ENCODE measurements at places on chromosomes 3 and 15.

GRCh38 chr3:100525753-100526612 is 33.6 kb downstream of the TMEM45A start:
- H3K4me1 ChIP-seq = peaks cover 5% of the 10 kb centered on the region
- H3K27me3 ChIP-seq = peaks cover 7% of the 10 kb centered on the region
- H3K36me3 ChIP-seq = peaks cover 48% of the 10 kb centered on the region
- no peak for DNase-seq
- H3K27ac ChIP-seq = peak overlapping the region; percentile 58

GRCh38 chr3:116836286-116836685 is 126.7 kb downstream of the TUSC7 start:
- H3K4me3 ChIP-seq = no peak overlapping the region
- no peak for DNase-seq
- no peaks in the 10 kb centered on the region for H3K4me1 ChIP-seq
- no peaks in the 10 kb centered on the region for H3K27me3 ChIP-seq

DNA sequence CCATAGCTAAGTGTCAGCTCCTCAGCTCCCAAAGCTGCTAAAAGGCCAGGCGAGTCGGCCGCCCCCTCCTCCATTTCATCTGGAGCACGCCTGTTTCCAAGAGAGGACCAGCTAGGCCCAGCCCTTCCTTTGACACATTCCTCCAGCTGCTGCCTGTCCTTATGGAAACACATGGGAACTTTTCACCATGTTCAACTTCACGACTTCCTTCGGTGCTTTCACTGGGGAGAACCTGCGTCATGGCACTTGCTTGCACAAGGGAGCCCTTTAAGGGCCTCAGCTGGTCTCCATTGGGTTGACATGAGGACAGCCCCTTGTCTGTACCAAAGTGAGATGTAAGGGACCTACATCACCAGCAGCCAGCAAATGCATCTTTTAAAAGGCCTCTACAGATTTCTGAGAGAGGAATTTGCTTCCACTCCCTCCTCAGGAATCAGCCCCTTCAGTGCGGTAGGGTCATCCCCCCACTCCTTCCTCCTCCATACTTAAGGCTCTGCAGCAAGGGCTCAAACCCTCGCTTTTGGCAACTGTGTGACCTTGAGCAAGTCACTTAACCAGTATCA is 2.1 kb downstream of the MAGI1 start:
- H3K27me3 ChIP-seq = peaks cover 3% of the 10 kb centered on the region
- H3K36me3 ChIP-seq = peaks cover 11% of the 10 kb centered on the region
- peak; percentile 13 for DNase-seq
- H3K27ac ChIP-seq = peak overlapping the region; percentile 60

DNA sequence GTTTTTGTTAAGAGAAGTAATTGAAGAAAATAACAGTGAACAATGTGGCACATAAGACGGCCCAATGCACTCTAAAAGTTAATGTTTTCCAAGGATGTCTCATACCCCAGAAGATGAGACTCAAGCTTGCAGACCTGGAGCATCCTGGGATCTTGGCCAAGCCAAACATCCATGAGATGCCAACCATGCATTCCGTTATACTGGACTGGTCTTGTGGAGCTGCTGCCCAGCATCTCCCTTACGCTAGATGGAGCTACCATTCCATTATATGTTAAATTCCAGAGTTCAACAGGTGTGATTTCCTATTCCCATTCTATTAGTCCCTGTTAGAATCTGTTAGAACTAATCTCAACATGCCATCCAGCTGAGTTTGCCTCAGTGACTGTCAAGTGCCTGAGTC is 181.8 kb downstream of the PDCD6IP start:
- no peak for DNase-seq
- no peak overlapping the region for H3K4me3 ChIP-seq
- H3K36me3 ChIP-seq = no peaks in the 10 kb centered on the region
- H3K27me3 ChIP-seq = no peaks in the 10 kb centered on the region

DNA sequence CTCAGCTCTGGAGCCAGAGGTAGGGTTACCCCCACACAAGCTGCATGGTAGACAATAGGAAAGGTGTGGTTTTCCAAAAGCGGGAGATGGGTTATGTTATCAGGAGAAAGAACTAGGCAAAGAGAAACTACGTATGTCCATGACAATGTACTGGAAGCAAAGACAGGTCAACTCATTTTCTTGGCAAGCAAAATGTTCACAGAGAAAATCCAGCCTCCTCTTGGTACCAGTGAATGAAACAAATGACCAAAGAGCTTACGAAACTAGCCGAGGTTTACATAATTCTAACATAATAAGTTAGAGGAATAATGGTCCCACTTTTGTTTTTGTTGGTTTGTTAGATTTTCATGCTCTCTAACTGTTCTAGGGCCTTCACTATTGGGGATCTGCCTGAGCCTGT is 338.1 kb upstream of the TGFBR2 start:
- no peak overlapping the region for H3K4me3 ChIP-seq
- peaks cover 7% of the 10 kb centered on the region for H3K27me3 ChIP-seq
- DNase-seq = no peak
- H3K36me3 ChIP-seq = peaks cover 17% of the 10 kb centered on the region

DNA sequence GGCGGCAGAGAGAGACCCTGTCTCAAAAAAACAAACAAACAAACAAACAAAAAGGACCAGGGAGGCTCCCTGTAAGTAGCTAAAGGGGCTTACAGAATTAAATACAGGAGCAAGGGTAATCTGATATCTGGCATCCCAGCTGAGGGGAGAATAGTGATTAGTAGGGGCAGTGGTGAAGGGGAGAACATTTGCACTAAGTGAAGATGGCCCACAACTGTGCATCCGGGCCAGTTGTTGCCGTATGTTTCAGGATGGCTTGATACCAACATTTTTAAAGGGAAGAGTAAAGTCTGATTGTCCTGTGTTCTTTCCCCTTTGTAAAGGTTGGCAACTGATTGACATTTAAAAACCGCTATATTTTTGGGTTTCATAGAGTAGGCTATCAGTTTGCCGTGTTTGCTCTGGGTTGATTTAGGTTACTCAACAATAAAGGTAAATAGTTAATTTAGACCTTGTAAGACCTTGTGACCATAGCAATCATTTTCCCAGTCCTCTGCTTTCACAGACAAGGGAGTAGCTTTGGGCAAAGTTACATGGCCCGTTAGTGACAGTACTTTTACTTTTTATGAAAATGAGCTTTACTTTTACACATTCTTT is 167.8 kb downstream of the PTPRG start:
- peak overlapping the region; percentile 53 for H3K27ac ChIP-seq
- H3K27me3 ChIP-seq = peaks cover 6% of the 10 kb centered on the region
- DNase-seq = no peak
- H3K36me3 ChIP-seq = peaks cover 12% of the 10 kb centered on the region

GRCh38 chr3:46289966-46290365 is 47.7 kb downstream of the CCR3 start:
- H3K36me3 ChIP-seq = no peaks in the 10 kb centered on the region
- peaks cover 18% of the 10 kb centered on the region for H3K27me3 ChIP-seq
- H3K27ac ChIP-seq = no peak overlapping the region
- no peaks in the 10 kb centered on the region for H3K4me1 ChIP-seq
- no peak for DNase-seq

DNA sequence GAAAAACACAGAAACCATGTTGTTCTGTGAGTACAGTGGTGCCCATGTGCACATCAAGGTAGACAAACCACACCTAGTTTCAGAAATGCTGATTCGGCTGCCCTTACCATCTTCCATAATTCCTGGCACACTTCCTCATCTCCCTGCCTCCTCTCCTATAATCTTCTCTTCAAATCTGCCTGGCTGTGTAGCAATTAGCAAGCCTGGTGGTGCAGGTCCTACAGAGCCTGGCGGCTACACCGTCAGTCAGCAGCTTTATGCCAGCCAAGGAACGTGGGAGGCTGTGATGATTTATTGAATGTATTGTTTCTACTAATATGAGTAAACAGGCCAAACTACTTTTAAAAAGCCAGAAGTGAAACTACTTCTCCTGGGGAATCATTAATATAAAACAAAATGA is 106.8 kb downstream of the SEMA6D start:
- DNase-seq = no peak
- no peaks in the 10 kb centered on the region for H3K36me3 ChIP-seq
- H3K27me3 ChIP-seq = peaks cover 5% of the 10 kb centered on the region

DNA sequence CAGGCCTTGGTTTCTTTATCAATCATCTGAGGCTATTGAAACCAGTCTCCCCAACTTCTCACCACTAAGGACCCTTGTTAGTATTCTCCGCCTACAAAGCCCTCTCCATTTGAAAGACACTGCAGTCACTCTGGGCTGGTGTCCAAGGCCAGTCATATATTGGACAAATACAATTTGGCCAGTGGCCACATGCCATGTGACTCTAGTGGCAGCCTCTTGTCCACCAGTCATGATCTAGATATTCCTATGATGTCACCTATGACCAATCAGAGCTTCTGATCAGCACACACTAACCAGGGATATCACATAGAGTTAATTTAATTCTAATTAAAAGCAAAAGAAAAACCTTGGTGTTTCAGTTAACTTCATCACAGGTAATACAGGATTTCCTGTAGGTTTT is 68.2 kb downstream of the RAB11A start:
- no peak overlapping the region for H3K4me3 ChIP-seq
- peaks cover 24% of the 10 kb centered on the region for H3K27me3 ChIP-seq
- H3K4me1 ChIP-seq = no peaks in the 10 kb centered on the region
- DNase-seq = no peak

DNA sequence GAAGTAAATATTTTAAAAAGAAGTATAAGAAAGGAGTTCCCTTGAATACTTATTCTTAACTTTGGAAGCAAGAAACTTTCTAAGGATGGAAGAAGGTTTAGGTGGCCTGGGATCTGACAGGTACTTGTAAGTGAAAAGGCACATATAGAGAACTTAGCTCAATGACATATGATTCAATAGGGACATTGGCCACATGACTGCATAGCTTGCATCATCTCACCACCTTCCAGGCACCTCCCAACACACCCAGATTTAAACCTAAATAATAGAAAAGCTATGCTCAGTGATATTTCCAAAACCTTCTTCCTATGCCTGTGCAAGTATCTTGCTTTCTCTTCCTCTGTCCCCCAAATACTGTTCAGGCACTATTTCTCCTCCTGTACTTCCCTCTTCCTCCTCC is 4.7 kb upstream of the P2RY1 start:
- DNase-seq = no peak
- no peak overlapping the region for H3K27ac ChIP-seq
- no peak overlapping the region for H3K4me3 ChIP-seq
- H3K4me1 ChIP-seq = peaks cover 8% of the 10 kb centered on the region
- H3K36me3 ChIP-seq = no peaks in the 10 kb centered on the region

GRCh38 chr3:181933052-181933618 is 221.4 kb downstream of the SOX2 start:
- DNase-seq = no peak
- no peak overlapping the region for H3K27ac ChIP-seq
- H3K27me3 ChIP-seq = peaks cover 4% of the 10 kb centered on the region
- peaks cover under 1% of the 10 kb centered on the region for H3K36me3 ChIP-seq
- no peak overlapping the region for H3K4me3 ChIP-seq
- H3K4me1 ChIP-seq = peaks cover 24% of the 10 kb centered on the region

DNA sequence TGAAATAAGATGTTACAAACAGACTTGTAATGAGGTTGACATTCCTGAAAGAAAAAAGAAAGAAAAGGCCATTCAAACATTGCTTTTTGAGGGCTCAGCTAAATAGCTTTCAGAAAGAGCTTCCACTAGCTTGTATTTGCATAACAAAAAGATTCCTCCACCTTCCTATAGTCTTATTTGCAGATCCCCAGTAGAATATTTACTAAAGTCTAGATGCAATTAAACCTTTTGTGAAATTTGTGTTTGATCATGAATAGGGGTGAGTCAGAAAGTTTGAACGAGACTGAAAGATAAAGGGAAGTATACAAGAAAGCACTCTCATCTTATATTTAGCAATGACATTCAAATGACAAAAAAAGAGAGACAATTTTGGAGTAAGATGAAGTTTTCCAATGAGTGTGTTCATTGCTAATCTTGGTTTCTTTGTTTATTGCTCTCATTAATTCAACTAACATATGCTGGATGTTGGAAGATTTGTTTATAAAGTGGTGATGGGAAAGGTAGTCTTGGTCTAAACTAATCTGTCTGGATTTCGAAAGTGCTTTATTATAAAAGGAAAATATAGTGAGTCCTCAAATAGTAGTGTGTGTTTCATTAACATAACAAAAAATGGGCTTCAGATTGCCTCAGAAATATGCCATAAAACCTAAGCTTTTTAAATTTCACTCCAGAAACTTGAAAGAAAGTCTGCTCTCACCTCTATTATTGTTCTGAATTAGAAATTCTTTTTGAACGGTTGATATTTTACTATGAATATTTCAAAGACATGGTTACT is 9.1 kb upstream of the CADPS start:
- H3K4me3 ChIP-seq = no peak overlapping the region
- no peaks in the 10 kb centered on the region for H3K4me1 ChIP-seq
- no peak overlapping the region for H3K27ac ChIP-seq
- no peaks in the 10 kb centered on the region for H3K36me3 ChIP-seq
- peaks cover 12% of the 10 kb centered on the region for H3K27me3 ChIP-seq

DNA sequence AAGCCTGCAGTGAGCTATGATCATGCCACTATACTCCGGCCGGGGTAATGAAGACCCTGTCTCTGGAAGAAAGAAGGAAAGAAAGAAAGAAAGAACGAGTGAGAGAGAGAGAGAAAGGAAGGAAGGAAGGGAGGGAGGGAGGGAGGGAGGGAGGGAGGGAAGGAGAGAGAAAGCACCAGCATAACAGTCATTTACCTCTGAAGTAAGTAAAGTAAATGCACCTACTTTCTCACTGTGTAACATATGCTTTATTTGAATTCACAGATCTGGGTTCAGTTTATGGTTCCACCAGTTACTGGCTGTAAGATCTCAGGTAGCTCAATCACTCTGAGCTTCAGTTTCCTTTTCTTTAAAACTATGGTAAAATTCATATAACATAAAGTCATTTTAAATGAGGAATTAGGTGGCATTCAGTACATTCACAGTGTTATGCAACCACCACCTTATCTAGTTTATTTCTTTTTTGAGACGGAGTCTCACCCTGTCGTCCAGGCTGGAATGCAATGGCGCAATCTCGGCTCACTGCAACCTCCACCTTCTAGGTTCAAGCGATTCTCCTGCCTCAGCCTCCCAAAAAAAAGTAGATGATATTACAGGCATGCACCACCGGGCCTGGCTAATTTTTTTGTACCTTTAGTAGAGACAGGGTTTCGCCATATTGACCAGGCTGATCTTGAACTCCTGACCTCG is 16.1 kb upstream of the RAD54L2 start:
- no peak overlapping the region for H3K27ac ChIP-seq
- H3K4me1 ChIP-seq = no peaks in the 10 kb centered on the region
- no peaks in the 10 kb centered on the region for H3K36me3 ChIP-seq
- H3K4me3 ChIP-seq = no peak overlapping the region
- no peak for DNase-seq

DNA sequence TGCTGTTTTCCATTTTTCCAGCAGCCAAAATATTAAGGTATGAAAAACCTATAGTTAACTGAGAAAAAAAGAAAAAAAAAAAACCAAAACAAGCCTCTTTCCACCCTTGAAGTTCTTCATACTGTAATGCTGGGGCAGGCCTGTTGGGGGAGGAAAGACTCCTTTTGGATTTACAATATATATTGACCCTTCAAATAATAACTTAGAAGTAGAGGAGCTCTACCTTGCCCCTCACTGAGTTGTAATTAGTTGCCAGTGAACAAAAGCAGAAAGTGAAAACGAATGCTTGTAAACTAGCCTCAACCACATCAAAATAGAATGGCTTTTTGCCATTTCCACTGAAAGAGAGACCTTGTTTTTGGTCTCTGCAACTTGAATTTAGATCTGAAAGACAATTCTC is 326.6 kb downstream of the NR2F2 start:
- H3K27ac ChIP-seq = no peak overlapping the region
- peaks cover 6% of the 10 kb centered on the region for H3K27me3 ChIP-seq
- no peaks in the 10 kb centered on the region for H3K36me3 ChIP-seq
- H3K4me3 ChIP-seq = no peak overlapping the region
